ENCODE measurements at places on chromosomes 7 and 10.

- no peak for DNase-seq
Measured at GRCh38 chr10:130782467-130782866, 529.1 kb downstream of the TCERG1L start.

- DNase-seq, result peak; percentile 52
Measured at GRCh38 chr10:69742928-69743602, 58.6 kb upstream of the COL13A1 start.

- peak; percentile 85 for DNase-seq
Measured at GRCh38 chr7:35003679-35004303, 33.5 kb downstream of the DPY19L1 start.

DNA sequence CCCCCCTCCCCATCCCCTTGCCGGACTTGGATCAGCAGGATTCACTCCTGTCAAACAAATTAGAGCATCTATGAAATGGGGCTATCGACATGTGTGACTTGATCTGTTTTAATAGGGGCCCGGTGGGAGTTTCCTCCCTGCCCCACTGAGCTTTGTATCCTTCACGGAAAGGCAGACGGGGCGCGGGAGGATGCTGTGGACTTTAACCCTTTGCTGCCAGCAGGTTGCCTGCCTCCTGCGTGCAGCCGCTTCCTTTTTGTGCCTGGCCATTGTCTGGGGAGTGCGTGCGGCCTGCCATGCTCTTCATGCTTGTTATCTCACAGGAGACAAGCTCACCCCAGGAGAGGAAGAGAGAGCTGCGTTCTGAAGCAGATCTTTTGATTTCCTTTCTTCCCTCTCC lies 512.8 kb upstream of the GALNT17 start:
- no peak for DNase-seq

All from EH (cell line).